ENCODE measurements at places on chromosomes 7 and 10.

- no peak for DNase-seq
Observed at GRCh38 chr10:132470410-132471124, 67.0 kb upstream of the INPP5A start.

- no peak for DNase-seq
Observed at GRCh38 chr7:121360564-121360963, 31.8 kb downstream of the WNT16 start.

GRCh38 chr7:81770728-81771223 is 929 bp upstream of the HGF start:
- no peak for DNase-seq

DNA sequence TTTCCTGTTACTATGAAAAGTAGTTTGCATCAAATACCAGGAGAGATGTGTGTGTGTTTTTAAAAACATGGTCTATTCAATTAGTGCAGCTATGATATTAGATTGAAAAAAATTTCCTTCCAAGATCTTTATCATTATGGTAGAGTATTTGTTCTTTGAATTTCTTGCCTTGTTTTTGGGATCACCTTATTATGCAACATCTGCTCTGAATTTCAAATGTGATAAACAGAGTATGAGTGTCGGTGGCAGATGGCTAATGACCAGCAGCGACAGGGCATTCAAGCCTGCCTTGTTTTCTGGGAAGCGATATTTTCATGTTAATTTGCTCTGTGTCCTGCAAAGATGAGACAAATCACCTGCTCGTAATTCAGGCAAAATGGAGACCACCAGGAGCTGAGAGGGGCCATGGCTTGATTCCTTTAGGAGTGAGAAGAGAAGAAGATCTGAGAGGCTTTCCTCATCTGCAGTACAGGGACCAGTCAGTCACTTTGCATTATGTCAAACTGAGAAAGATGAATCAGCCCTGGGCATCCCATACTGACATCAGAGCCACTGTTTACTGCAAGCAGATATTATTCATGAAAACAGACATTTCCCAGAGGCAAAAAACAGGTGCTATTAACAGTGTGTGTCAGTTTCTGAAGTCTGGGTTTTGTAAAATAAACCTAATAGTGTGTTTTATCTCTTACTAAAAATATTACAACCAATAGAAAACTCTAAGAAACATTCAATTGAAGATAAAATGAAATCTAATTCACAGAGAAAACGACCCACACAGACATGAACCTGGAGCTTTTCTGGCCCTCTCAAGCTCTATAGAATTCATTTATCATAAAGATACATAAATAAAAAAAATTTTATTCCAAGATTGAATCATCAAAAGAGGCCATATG is 67.6 kb downstream of the CDK6 start:
- no peak for DNase-seq

DNA sequence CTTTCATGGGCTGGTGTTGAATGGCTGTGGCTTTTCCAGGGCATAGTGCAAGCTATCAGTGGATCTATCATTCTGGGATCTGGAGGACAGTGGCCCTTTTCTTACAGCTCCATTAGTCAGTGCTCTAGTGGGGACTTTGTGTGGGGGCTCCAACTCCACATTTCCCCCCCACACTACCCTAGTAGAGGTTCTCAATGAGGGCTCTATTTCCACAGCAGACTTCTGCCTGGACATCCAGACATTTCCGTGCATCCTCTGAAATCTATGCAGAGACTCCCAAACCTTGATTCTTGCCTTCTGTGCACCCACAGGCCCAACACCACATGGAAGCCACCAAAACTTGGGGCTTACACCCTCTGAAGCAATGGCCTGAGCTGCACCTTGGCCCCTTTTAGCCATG is 208.3 kb upstream of the MKLN1 start:
- DNase-seq = no peak

DNA sequence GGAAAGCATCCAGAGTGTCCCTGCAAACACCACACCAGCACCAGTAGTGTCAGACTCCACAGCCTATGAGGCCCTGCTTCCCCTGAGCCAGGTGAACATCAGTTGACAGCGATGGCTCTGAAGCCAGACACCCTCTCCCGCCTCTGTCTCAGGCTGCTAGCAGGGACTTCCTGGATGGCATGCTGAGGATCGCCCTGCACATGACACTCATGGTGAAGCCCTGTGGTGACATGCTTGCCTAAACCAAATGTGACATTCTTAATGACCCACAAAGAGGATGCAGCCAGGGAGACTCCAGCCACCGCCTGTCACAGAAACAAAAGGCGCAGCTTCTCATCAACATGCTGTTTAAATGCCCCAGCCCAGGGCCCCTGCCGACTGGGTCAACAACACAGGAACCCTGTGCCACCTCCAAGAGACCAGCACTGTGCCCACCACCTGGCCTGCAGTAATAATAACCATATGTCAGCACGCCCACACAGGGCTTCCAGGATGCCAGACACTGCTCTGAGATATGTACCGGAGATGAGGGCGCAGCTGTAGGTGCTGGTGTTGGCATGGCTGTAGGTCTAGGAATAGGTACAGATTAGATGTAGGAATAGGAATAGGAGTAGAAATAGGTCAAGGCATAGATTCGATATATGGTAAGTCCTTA is 81.3 kb downstream of the GRID1 start:
- DNase-seq = no peak

DNA sequence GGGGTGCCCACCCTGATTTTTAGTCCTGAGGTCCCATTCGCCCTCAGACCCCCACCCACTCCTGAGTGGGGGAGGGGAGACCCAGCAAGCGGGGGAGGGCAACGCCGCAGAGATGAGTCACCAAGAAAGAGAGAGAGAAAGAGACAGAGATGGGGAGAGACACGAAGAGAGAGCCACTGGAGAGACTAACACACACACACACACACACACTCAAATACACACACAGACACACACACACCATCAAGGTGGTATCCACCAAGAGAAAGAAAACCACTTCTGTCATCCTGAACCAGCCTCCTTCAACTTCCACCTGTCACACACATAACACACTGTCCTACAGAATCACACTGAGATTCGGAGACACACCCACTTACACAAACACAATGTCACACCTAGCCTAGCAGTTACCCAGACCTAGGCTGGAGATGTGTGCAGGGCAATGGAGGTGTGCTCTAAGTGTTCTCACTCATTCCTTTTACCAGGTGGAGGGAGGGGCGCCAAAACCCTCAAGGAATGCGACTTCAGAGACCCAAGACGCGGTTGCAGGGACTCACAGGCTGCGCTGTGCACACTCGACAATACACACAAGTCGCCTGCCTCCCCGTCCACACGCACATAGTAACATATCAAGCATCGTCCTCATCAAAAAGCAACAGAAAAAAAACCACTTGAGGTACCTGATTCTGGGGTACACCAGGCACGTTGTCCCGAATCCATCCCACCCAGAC is 3.9 kb upstream of the VGF start:
- no peak for DNase-seq

DNA sequence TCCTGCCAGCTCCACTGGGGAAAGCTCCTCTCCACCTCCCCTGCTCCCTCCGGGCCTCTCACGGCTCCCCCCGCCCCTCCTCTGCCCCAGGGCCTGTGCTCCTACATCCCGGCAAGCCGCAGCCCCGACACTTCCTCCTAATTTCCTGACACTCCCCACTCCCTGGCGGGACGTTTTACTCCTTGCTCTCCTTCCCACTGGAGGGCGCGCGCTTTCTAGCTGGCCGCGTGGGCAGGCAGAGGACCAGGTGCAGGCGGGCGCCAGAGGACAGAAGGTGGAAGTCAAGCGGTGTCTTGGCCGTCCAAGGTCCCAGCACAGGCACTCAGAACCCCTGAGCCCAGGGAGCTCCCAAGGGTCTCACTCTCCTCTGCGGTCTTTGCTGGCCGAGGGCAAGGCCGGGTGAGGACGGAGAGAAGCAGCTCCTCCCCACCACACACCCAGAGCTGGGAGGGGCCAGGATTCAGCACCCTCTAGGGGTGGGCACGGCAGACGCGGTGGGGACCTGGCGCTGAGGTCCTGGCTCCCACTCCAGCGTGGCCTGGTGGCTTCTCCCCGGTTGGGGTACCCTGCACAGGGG is 19.1 kb downstream of the ADAM8 start:
- no peak for DNase-seq

- DNase-seq = peak; percentile 26
Observed at GRCh38 chr7:111697771-111698170, 135.5 kb upstream of the IMMP2L start.

- no peak for DNase-seq
Observed at GRCh38 chr10:18312374-18313139, 172.3 kb downstream of the CACNB2 start.

DNA sequence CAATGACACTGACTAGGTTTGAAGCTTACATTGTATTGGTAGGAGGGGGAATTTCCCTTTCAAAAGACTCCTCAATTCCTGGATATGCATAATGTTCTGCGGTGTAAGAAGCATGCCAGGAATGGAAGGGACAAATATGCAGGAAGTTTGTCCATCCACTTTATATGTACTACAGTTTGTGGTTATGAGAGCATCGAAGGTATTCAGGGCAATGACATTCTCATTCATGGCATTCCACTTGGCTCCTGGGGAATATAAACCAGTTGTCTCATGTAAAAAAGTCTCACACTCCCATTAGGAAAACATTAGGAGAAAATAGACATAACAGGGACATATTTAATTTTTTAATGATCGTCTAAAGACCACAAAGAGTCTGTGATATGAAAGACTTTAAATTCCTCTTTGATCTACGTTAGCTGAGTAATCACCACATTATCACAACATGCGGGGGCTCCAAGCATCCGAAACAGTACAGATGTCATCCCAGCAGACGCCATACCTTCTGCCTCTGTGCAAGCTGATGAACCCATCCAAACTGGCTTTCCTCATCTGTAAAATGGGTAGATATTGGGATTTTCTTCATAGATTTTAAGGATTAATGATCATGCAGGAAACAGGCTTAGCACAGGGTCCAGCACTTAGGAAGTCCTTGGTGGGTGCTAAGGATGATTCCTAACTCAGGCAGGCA is 675.3 kb downstream of the INHBA start:
- DNase-seq = no peak

DNA sequence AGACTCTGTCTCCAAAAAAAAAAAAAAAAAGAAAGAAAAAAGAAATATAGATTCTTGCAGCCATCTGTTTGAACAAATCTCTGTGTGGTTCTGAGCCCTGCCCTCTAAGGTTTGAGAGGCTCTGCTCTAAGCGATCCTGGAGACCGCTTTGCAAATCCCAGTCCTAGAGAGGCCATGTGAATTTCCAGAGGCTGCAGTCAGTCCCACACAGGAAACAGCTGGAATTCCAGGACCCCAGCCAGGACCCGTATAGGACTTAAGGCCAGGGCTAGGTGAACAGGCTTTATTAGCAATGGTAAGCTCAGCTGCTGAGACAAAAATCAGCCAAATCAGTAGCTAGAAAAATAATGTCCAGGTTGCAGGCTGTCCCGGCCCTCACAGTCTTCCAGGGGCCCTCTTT is 154.8 kb downstream of the RPS24 start:
- DNase-seq = no peak

DNA sequence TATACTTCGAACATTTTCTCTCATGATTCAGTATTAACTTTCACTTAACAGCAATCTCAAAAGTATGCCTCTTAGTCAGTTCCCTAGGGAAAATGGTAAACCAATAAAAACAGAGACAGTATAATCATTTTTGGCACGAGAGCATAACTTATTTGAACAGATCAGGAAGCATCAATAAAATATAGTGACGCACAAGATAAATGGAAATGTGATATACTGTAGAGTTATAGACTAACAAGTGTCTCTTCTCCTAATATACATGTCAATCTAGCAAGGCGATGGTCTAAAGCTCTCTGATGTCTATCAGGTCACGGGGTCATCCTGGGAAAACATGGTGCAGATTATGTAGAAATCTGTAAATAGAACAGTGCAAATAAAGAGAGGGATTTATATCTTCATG is 131.6 kb downstream of the HGF start:
- no peak for DNase-seq

DNA sequence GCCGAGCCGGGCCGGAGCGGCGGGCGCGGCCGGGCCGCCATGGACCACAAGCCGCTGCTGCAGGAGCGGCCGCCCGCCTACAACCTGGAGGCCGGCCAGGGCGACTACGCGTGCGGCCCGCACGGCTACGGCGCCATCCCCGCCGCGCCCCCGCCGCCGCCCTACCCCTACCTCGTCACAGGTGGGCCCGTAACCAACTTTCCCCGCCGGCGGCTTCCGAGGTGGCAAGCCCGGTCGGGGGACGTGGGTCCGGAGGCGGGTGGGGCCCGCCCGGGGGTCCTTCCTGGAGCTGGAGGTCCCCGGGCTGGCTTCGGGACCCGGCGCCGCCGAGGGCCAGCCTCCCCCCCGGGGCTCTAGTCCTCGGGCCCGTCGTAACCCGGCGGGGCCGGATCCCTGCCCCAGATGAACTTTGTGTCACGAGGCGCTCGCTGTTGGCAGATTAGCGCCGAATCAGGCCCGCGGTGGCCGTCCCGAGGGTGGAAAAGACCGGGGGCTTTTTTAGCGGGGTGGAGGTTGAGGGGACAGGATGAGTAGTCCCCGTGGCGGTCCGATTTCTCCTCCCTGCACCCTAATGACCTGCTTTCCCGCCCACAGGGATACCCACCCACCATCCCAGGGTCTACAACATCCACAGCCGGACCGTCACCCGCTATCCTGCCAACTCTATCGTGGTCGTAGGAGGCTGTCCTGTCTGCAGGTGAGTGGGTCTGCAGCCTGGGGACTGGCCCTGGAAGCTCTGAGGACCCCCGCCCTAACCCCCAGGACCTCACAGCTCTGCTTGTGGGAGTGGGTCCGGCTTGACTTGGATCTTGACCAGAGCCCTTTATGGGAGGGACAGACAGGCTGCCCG is 496 bp downstream of the BRI3 start:
- no peak for DNase-seq

GRCh38 chr10:102775201-102775934 is 31.6 kb downstream of the WBP1L start:
- no peak for DNase-seq

GRCh38 chr10:27446091-27446918 is 57.8 kb upstream of the RAB18 start:
- peak; percentile 9 for DNase-seq

DNA sequence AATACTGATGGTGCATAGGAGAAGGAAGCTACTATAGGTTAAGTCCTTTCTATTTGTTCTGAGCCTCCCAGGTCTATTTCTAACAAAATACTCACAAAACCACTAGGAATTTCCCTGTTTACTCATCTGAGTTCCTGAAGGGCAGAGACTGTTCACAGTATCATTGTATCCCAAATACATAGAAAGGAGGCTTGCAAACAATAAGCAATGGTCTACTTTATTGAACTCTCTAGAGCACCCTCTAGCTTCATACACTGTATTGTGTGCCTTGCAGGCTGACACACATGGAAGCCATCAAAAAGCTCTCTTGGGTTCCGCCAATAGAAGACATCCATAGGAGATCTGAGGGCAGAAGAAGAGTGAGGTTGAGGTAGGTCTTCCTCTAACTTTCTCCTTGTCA is 826.1 kb downstream of the GRM8 start:
- DNase-seq = no peak

DNA sequence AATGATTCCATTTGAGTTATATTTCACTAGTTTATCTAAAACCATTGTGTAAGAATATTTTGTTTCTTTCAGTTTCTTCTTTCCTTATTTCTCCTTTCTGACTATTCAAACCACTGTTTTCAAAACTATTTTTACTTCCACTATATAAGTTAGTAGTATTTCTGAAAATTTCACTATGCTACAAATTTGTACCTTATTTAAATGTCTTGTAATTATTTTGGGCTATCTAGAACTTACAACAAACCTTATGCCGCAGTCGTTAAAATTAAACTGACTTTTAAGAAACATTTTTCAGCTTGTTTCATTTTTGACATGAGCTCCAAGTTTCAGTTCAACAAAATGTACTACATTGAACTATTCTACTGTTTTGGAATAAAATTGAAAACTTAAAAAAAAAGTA is 1.8 kb downstream of the TFEC start:
- DNase-seq = no peak

- DNase-seq = no peak
Observed at GRCh38 chr10:132139526-132139925, 47.2 kb upstream of the DPYSL4 start.

Data from keratinocyte (primary cell).